Stimulated activated CD4-positive, alpha-beta T cell treated with anti-CD3 and anti-CD28 coated beads, Interleukin-15, amount 100 ng/mL, for 24 hours (primary cell): ENCODE measurements at places on chromosomes 6 and 20.

- DNase-seq: no peak
These were observed 23.0 kb upstream of the IYD start for GRCh38 chr6:150345781-150346180.

DNA sequence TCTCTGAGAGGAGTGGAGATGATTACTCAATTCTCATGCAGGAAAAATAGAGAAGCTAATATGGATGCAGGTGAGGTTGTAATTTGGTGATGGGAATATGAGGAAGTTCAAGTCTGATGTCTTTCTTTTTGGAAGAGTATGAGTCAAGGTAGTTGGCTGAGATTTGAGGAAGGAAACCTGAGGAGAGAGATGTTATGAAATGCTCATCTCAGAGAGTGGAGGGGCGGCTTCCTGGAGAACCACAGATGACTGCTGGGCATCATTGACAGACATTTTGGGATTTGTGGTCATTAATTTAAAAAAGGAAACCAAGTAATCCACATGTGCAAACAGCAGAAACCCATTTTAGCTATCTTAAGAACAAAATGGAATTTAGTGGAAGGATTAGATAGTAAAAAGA, 72.5 kb upstream of the UST start:
- DNase-seq: no peak

DNA sequence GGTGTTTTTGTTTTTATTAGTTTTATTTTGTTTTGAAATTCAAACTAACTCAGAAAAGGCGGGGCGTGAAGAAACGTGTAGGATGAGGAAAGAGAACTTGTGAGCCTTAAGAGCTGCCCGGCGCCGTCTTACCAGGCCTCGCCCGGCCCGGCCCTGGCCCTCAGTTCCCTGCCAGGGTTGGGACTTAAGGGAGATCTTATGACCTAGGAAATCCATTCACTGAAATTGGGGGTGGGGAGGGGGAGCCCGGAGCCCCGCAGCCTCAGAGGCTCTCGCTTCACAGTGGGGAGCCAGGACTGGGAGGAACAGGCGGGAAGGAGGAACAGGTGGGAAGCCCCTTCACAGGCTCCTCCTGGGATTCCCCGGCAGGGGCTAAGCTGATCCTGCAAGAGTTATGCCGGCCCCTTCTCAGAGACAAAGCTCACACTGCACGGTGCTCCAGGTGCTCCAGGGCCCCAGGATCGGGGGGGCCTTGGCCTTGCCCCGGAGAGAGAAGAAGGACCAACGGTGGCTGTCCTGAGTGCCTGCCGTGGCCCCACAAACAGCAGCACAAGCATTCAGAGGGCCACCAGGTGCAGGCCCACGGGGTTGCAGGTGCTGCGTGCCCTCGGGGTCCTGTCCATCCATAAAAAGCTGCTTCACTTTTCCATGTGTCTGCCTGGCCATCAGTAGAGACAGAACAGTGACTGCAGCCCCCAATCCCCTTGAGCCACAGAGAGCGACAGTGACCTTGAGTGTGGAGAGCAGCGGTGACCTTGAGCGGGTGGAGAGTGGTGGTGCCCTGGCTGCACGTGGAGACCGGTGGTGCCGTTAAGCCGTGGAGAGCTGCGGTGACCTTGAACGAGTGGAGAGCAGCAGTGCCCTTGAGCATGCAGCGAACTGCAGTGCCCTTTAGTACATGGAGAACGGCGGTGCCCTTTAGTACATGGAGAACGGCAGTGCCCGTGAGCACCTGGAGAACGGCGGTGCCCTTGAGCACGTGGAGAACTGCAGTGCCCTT, 152.7 kb downstream of the DLL1 start:
- no peak for DNase-seq

DNA sequence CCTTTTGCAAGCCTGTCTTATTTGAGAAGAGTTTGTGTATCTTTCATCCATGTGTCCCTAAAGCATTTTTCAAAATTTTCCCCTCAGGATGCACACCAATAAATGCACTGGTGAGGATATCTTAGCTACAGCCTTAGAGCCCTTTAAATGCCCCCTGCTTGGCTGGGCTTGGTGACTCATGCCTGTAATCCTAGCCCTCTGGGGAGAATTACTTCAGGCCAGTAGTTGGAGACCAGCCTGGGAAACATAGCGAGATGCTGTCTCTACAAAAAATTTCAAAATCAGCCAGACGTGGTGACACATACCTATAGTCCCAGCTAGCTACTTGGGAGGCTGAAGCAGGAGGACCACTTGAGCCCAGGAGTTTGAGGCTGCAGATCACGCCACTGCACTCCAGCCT, 33.8 kb upstream of the PLCB4 start:
- DNase-seq: no peak

GRCh38 chr6:132907231-132907630, 92.9 kb downstream of the RPS12 start:
- no peak for DNase-seq

GRCh38 chr6:89375427-89376267, 23.1 kb upstream of the UBE2J1 start:
- DNase-seq: peak; percentile 52

- no peak for DNase-seq
These were observed 1.8 kb downstream of the SIM1 start for GRCh38 chr6:100462706-100463629.

DNA sequence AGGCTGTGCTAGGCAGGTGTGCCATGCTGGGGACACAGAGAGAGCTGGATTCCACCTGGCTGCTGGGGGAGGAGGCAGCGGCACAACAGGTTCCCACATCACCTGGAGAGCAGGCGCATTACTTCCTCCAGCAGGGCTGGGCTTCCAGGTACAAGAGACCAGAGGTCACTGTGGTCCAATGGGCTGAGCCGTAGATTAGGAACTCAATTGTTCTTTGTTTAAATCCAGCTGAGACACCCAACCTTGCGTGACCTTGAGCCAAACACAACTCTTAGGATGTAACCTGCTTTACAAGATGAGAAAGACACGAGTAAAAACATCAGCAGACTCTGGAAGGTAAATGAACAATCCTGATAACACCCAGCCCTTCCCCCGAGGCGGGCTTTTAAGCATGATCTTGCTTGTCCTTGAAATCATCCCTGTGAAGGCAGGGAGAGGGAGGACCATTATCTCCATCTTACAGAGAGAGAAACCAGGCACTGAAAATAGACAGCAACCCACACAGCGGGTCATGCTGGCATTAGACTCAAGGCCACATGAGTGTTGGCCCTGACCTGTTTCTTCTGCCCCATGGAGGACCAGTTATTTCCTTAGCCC, 216.5 kb upstream of the RREB1 start:
- no peak for DNase-seq

DNA sequence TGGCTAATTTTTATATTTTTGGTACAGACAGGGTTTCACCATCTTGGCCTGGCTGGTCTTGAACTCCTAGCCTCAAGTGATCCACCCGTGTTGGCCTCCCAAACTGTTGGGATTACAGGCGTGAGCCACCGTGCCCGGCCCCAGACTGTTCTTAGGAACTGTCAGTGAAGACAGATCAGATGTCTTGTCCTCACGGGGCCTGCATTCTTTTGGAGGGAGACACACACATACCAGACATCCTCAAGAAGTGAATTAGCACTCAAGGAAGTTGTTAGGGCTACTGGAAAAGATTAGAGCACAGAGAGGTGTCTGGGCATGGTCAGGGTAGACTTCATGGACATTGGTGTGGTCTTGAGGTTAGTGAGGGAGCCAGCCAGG, 10.3 kb upstream of the LPIN3 start:
- no peak for DNase-seq

DNA sequence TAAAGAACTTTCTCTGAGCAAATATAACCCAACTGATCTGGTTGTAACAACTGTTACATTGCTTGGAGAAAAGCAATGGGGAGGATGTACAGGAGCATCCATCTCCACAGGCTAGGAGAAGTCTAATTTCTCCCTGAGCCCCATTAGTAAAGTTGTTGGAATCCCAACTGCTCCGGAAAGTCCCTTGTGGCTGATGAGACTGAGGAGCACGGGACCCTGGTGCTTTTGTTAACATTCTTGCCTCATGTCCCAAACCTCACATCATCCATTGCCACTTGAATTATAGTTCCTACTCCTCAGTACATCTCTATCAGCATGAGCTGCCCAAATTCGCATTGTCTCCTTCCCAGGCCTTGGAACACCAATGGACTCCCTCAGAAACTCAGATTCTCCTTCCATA, 260.6 kb upstream of the BMP2 start:
- DNase-seq: no peak

GRCh38 chr20:40225596-40225995, 463.4 kb downstream of the MAFB start:
- DNase-seq: no peak

DNA sequence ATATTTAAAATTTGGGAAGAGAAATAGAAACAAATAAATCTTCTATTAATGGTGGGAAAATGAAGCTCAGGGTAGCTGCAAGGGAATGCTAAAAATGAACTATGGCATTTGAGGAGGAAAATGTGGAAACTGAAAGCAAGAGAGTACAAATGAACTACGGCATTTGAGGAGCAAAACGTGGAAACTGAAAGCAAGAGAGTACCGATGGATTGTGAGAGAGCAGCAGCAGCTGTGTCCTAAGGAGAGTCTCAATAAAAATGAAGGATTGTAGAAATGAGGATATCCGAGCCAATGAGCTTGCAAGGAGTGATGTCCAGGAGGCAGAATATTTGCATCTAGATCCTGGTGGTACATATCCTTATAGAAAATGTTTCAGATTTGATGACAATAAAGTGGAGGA, 547.1 kb upstream of the ZNF337 start:
- DNase-seq: no peak

GRCh38 chr6:150813993-150814359, 51.5 kb upstream of the MTHFD1L start:
- no peak for DNase-seq

DNA sequence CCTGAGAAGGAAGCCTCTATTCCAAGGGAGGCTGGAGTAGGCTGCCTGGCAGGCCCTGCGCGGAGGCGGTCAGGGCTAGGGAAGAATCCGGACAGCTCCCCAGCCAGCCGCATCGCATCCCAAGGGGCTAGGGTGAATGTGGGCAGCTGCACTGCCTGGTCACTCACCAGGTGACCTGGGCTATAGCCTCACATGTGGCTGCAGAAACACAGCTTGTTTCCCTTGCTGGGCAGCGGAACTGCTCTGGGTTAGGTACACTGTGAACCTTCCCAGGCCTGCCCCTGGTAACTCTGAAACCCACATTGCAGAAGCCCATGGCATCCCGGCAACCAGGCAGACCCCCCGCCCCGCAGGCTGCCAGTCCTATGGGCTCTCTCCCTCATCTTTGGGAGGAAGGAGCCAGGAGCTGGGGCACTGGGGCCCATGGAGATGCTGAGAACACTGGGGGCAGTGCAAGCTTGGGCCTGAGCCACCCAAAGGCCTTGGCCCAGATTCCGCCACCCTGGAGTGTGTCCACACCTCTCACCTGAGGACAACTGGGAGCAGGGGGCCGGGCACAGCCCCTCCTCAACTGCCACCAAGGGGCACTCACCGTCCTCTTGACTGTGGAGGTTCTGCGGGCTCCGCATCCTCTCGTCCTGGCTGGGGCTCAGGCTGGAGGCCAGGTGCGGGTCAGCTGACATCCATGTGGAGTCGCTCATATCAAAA, 111.0 kb downstream of the NOL4L start:
- no peak for DNase-seq

DNA sequence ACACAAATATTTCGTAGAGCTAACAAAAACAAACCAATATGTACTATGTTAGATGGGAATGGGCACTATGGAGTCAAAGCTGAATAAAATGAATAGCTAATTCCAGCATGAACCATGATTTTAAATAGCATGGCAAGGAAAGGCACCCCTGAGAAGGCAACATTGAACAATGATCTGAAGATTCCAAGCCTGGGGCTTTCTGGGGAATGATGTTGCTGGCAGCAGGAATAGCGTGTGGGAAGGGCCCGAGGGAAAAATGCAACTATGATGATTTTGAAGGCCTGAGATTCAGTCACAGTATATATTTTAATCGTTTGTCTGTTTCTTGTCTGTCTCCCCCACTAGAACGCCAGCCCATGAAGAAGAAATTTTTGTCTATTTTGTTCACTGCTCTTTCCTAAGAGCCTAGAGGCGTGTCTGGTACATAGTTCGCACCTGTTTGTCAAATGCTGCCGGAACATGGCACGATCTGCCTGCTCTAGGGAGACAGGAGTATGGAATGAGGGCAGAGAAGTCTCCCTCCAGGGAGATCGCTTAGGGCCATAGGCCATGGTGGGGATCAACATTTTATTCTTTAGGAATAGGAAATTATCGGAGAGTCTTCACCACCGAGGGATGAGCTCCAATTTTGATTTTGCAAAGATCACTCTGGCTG, 84.8 kb upstream of the EYA2 start:
- no peak for DNase-seq

GRCh38 chr6:1916334-1917070, 306.8 kb downstream of the FOXC1 start:
- no peak for DNase-seq

DNA sequence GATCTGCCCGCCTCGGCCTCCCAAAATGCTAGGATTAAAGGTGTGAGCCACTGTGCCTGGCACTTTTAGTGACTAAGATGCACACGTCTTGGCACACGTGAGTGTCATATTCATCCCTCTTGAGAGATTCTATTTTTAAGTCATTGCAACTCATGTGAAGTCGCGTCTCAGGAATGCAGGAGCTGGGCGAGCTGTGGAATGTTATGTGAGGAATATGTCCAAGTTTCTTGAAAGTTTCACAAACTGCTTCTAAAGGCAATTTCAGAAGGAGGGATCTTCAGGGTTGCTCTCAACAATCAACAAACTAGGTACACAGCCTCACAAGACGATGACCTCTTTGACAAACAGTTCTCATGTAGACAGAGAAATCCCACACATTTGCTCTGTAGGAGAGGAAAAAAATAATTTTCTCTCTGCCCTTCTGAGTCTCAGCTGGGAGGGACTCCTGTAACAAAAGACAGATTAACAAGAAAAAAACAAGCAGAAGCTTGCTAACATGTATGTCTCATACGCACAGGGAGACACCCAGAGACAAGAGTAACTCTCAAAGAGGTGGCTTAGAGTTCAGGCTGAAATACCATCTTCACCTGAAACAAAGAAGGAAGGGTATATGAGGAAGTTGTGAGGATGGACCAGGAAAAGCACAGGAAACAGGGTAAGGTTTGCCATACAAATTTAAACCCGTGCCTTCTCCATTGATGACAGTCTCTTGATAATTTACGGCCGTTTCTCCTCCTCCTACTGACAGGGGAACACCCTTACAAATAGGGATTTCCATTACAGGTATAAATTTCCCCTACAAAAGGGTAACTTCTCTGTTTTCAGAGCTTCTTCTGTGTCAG, 45.3 kb upstream of the FAM50B start:
- DNase-seq: no peak

DNA sequence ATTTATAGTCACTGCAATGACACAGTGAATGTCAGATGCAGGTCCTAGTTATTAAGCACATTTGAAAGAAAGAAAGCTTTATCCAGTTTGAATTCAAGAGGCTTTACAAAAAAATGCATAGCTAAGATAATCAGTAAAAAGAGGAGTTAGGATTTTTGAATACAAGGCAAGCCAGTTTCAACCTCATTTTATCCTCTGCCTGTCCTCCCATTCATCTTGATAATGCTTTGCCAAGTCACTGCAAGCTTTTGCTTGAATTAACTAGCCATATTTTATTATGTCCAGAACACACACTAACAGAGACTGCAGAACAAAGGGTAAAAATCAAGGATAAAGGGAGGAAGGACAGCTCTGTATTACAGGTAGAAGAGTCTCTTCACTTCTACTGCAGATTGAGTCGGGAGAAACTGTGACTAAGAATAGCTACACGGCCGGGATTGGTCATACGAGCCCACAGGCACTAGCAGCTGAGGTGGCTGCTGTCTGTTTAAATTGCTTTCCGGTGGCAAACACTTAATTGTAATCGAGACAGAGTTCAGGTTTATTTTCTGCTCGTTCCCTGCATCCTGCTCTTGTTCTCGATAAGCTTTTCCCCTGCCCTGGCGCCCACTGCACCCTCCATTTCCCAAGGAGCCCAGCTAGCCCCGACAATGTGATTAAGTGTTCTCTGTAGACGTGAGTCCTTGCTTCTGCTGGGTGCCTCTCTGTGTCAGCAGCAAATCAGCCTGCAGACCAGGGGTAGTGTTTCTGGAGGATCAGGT, 30.5 kb upstream of the AKAP12 start:
- no peak for DNase-seq
